MV-4-11 (cell line): ENCODE measurements at places on chromosomes 12 and 14.
A peak's percentile ranks its signal among the peaks of the same experiment; 100 is the strongest.

DNA sequence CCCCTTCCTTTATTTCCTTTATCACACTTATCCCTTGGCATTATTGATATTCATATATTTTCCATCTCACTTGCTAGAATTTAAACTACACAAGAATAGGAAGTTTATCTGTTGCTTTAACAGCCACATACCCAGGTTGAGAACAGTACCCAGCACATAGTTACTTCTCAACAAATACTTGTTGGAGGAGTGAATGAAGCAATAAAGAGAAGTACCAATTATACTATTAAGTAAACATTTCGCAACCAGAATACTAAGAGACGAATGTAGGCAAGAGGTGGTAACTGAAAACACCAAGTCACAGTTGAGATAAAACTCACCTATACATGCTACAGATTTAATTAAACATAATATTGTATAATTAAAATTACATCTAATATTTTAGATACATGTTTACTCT lies 110.9 kb downstream of the FSCB start:
- DNase-seq, result peak; percentile 15

DNA sequence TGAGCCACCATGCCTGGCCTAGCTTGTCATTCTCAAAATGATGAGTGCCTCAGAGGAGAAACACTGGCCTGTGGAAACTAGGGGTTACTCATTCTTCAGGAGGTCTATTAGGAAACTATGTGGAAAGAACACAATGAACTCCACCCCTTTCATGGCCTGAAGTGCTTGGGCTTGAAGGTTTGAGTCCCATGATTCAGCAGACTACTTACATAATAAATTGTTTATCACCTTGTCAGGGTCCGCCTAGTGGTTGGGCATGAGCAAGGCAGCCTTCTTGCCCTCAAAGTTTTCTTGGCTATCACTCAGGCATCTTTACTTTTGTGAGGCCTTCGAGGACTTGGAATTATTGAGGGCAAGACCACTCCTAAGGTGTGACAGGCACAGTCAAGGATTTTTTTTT lies 251.2 kb downstream of the ACSS3 start:
- DNase-seq, result peak; percentile 34

DNA sequence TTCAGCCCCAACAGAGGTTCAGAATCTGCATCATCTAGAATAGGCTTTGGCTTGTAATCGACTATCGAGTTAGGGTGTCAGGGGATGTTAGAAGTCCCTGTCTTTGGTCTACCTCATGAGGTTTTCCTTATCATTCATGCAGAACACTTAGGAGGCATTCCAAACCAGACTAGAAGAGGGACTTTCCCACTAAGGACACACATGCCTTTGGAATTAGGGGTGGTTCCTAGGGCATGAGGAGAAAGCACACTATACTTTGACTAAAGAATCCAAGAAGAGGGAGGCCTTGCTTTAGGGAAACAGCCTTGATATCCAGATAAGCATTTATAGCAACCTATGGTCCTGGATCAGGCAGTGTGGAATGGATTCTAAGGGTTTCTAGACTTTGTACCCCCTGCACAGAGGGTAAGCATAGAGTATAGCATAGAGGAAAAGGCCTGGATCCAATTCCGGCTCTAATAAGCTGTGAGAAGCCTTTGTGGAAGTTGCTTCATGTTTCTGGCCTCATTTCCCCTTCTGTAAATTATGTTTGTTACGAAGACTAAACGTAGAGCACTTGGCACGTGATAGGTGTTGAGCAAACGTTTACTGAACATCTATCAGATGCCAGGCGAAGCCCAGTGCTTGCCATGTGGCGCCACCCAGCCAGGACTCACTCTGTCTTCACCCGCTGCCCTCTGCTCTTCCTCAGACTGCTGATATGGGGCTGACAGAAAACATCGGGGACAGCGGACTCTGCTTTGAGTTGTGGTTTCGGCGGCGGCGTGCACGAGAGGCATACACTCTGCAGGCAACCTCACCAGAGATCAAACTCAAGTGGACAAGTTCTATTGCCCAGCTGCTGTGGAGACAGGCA lies 13.2 kb downstream of the ZNF219 start:
- DNase-seq, result peak; percentile 85

- DNase-seq, result peak; percentile 77
These were observed 291.8 kb downstream of the TMEM121 start for GRCh38 chr14:105817971-105818711.
